ENCODE measurements at places on chromosomes 3 and 15.

- DNase-seq = no peak
Observed at GRCh38 chr3:5250467-5251195, 63.1 kb downstream of the EDEM1 start.

DNA sequence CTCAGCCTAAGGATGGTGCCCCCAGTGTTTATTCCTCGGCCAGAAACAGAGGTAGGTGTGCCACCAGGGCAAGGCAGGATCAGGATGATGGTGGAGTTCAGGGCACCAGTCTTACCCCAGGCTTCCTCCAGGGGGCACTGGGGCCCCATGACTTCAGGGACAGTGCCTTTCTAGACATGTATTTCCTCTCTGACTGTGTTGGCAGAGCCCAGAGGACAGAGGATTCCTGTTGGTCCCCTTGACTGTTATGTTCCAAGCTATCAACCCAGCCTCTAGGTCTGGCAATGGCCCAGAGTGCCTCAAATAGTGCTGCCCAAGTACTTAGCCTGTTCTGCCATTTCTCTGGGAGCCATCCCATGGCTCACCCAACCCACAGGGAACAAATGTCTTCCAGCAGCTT lies 2.8 kb downstream of the HEMK1 start:
- peak; percentile 7 for DNase-seq

DNA sequence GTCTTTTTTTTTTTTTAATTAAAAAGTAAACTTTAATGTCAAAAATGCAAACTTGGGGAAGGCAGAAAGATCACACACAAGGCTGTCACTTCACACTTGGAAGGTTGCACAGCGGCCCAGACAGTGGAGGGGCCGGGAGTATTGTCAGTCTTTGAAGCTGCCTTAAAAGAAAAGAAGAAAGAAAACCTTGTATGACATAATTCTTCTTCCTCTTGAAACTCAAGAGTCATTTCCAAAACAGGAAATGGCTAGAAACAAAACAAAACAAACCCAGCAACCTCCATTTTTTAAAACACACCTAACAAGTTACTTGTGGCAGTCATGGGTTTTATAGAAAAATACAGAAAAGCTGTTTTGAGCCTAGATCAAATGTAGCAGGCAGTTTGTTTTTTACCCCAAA lies 68.1 kb upstream of the MAGI1 start:
- DNase-seq = no peak

GRCh38 chr3:168071591-168072322 lies 24.0 kb downstream of the GOLIM4 start:
- DNase-seq = no peak

DNA sequence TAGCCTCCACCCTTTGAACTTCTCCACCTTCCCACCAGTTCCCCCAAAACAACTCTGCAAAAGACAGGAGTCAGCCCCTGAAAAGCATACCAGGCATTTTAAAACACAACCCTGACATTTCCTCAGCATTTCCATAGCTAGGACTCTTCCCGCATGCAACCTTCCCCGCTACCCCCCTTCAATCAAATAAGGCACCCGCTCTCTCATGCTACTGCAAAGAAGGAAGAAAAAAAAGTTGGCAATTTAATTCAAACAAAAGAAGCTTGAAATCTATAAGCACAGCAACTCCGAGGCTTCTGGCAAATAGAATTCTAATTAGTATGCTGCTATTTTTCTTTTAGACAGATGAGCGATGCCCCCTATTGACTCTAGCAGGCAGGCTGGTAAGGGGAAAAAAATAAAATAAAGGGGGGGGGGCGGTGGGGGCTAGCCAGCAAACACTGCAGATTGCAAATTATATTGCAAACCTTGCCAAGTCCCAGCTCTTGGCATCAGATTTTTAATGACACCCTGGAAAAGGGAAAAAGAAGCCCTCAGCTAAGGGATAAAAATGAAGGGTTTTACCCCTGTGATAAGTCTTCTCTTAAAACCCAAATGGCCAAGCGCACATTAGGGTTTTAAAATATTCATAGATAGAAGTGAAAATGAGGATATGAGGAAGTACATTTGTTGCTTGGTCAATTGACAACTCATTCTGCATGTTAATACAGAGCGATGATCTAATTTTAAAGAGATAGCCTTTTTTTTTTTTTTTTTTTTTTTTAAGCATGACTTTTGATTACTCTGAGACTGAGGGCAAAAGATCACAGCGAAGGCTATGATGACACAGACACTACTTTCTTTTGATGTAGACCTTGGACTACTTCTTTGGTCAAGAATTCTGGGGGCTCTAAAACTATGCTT lies 255.2 kb downstream of the NR2F2 start:
- no peak for DNase-seq

DNA sequence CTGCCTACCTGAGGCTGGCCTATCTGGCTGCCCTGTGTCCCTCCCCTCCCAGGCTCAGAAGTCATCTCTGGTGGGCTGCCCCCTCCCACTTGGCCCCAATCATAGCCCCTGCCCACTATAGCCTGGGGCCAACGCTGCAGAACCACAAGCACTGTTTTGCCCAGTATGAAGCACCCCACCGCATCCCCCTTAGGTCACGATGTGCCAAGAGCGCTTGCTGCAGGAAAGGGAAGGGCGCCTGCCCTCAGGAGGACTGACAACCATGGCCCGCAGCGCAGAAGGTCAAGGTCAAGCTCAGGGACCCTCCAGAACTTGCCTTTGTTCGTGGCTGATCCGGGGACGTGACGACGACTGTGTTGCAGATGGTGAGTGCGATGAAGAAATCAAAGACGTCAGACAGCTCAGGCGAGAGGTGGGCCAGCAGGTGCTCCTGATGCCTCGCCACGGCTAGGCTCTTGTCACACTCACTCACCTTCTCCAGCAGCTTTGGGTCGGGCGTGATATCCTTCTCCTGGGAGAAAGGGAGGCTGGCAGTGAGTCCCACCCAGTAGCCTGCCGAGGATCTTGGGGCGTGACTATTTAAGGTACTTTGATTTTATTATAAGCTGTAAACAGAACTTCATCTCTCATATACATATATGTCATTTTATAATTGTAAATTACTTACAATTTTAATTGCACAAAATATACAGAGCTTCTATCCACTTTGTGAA lies 146.6 kb downstream of the ATP10A start:
- no peak for DNase-seq

All from NCI-H187 treated with DMSO at 0.1 percent for 48 hours (cell line).